NCI-H187 treated with DMSO at 0.1 percent for 48 hours (cell line): ENCODE measurements at places on chromosomes 5 and 9.

GRCh38 chr9:134962973-134963364 is 45.3 kb upstream of the FCN1 start:
- no peak for DNase-seq

GRCh38 chr5:72837524-72838096 is 21.1 kb downstream of the TNPO1 start:
- no peak for DNase-seq

GRCh38 chr9:109401169-109401989 is 80.5 kb upstream of the EPB41L4B start:
- no peak for DNase-seq

DNA sequence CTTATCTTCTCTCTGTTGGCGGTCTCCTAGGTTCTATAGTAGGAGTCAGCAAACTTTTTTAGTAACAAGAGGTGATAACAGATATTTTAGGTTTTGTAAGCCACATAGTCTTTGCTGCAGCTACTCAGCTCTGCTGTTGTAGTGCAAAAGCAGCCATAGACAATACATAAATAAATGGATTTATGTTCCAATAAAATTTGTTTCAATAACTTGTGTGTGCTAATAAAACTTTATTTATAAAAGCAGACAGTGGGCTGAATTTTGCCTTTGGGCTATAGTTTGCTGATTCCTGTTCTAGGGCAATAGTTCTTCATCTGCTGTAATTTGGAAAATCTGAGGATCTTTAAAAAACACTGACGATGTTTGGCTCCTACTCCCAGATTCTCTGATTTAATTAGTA is 469.4 kb upstream of the TNC start:
- DNase-seq, result no peak

DNA sequence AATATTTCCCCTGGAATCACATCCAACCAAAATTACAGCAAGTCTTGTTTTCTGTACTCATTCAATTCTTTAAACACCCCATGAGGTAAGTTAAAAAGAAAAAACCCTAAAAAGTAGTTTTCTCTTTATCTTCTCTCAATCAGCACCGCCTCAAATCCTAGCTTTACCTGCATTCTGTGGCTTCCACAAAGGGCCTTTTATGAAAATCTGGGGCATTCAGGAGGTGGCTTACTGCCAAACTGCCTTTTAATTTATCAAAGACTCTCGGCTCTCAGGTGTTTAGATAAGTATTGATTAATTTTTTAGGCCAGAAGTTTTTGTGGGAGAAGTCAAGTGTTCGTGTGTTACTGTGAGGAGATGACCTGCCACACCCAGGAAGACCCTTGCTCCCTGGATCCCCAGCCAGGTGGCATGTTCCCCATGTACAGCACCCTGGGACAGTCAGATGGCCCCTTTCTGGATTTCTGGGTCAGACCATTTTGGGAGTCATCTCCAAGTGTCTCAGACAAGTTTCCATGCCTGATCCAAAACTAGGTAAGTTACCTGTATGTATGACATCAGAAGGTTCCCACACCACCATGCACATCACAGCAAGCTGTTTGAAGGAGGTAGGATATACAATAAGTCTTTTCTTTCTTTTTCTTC is 6.2 kb upstream of the TMEM171 start:
- DNase-seq, result no peak

DNA sequence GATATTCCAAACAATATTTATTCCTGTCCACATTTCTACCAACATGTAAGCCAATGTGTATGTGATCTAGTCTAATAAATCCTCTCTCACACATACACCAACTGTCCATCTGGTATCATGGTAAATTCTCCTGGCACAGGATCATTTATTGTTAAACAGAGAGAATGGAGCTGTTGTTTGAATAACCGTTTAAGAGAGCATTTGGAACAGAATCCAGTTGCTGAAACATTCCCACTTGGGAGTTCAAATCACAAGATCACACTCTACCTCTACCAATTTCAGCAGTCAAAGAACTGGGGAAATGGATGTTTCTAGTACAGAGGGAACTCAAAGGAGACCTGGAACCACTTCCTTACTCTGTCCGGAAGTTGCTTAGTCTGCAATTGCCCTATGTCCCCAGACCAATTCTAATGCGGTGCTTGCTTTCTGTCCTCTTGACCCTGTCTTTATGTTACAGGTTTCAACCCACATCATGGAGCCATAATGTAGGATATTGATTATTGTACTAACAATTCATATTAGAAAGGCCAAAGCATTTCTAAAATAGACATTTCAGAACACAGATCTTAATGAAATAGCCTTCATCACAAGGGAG is 488.4 kb downstream of the SEMA5A start:
- DNase-seq, result no peak

- no peak for DNase-seq
These were observed 35.6 kb downstream of the GPBP1 start for GRCh38 chr5:57209316-57210040.
